Right renal pelvis (tissue), 4 donors: ENCODE measurements at places on chromosomes 12 and 14. TPM values are rescaled to one million over a fixed set of nuclear protein-coding genes. Genes with fewer than 3 reads are reported as not detected.

The KRT74 gene
- not detected for polyA plus RNA-seq

DNA sequence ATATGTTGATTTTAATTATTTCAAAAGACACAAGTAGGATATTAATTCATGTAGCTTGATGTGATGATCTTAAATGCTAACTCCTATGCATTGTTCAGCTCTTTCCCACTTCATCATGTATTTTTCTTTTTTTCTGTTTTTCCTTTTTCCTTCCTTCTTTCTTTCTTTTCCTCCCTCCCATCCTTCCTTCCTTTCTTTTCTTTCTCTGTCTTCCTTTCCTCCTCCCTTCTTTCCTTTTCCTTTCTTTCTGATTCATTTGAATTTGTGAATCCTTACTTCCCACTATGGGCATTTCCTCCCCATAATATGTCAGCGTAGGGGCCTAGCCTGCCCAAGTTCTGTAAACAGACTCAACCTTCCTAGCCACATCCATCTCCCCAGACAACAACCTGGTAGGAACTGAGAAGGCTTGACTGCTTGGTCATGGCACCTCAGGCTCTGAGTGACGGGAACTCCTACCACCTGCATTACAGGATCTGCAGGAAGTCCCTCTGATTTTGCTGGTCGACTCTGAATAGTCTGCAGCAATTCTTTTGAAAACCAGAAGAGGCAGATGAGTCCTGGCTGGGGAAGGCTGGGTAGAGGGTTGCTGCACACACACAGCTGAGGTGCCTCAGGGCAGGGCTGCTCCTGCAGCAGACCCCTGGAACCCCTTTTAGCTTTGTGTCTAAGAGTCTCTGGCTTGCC lies 33.4 kb upstream of the BHLHE41 start:
- no peak for DNase-seq

DNA sequence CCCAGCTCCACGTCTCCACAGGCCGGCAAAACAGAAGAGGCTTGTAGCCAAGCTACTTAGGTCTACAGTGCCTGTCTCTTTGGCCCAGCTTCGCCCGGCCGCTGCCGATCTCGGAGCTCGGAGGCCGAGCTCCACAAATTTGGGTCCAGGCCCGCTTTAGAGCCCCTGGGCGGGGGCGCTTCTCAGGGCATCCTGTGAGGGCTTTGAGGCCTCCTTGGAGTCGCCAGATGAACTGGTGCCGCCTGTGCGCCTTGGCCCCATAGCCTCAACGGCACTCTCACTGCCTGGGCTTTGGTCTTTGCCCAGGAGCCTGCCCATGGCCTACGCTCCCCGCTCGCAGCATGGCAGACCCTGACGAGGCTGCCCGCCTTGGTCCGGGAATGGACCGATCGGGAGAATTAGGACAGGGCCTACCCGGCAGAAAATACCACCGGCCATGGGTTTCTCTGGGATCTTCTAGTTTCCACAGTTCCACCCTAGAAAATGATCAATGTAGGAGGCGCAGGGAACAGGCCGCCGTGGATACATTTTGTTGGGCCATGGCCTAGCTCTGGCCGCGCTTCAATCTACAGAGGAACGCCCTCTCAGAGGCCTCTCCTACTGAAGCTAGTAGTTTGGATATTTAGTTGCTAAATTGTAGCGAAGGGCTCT lies 953 bp upstream of the NKX2-8 start:
- no peak for DNase-seq

GRCh38 chr12:132514838-132515237 lies 24.9 kb downstream of the FBRSL1 start:
- no peak for DNase-seq

- no peak for DNase-seq
Observed at GRCh38 chr14:20413744-20414082, 412 bp upstream of the TEP1 start.

DNA sequence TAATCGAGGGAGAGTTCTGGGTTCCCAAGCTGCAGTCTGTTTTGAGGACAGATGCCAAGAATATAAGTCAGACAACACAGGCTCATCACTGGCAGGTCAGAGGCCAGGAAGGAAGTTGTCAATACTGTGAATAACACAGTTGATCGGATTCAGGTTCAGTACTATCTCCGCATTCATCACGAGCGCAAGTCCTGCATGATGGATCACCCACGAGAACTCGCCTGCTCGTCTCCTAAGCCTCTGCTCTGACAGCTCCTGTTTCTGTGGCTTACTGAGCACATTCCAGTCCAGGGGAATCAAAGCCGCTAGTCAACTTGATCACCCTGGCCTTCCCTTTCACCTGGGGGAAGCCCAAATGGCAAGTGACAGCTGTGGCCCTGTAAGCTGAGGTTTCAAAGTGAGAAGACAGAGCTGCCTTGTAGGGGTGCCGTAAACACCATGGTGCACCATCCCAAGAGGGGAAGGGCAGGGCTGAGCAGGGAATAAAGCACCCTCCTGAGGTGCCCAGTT lies 60.1 kb upstream of the DICER1 start:
- no peak for DNase-seq

DNA sequence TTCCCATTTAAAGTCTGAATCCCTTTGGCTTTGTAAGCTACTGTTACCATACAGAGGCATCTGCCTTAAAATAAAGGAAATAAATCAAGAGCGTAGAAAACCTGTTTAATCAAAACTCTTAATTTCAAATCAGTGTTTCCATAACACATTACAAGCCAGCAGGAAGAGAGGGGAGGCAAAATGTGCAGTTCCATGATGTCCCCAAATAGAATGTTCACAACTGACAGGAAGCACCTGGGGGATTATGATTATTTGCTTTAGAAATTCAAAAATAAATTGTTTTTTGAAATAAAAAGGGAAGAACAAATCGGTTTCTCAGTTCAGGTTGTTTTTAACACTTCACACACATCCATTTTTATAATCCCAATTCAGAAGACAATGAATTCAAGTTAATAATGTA lies 21.4 kb downstream of the SOCS2 start:
- DNase-seq = no peak

DNA sequence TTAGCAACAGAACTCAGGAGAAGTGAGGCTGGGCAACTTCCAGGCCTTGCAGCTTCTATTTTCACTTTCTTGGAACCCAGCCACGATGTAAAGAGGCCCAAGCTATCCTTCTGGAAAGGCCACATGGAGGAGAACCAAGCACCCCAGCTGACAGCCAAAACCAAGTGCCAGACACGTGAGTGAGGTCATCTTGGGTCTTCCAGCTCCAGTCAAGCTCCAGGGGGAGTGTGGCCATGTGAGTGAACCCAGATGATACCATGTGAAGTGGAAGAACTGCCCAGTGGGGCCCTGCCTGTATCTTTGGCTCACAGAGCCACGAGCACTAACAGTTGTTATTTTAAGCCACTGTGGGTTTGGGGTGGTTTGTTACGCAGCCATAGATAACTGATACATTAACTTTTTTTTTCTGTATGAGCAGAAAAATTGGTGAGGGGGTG lies 126.8 kb upstream of the MAP1LC3B2 start:
- DNase-seq = no peak

The RNASE11 gene
- not detected for polyA plus RNA-seq

GRCh38 chr12:58657190-58657589 lies 263.1 kb downstream of the LRIG3 start:
- DNase-seq = no peak

GRCh38 chr12:30989754-30990153 lies 63.2 kb downstream of the TSPAN11 start:
- no peak for DNase-seq

- DNase-seq = no peak
Observed at GRCh38 chr14:76742966-76743365, 18.3 kb upstream of the VASH1 start.

GRCh38 chr12:115758183-115758582 lies 519.3 kb downstream of the MED13L start:
- DNase-seq = no peak

- no peak for DNase-seq
Observed at GRCh38 chr12:85352016-85352415, 72.0 kb downstream of the ALX1 start.

- DNase-seq = no peak
Observed at GRCh38 chr14:92952481-92953298, 29.7 kb downstream of the CHGA start.

DNA sequence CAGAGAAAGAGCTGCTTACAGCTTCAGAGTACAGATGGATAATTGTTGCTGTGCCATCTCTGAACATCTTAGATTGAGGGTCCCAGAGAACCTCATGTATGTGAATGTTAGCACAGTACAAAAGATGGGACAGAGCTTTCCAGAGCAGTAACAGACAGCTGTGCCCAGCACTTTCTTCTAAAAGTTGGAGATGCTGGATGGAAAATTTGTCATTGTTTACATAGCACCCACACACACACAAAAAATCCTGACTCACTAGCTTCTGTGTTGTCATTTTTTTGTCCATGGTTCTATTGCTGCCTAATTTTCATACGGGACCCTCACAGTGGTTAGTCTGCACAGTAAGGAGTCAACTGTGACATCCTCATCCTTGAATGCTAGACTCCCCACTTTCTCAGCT lies 374.7 kb downstream of the DIO2 start:
- DNase-seq = no peak

The KHNYN gene
- polyA plus RNA-seq = 45.5 TPM

- no peak for DNase-seq
Observed at GRCh38 chr14:69333791-69334337, 64.2 kb downstream of the ERH start.

The PRR4 gene
- polyA plus RNA-seq = 8.1 TPM
